ENCODE measurements at places on chromosomes 3 and 15. TPM values are rescaled to one million over a fixed set of nuclear protein-coding genes. Genes with fewer than 3 reads are reported as not detected.

Gene IMPG2
- 0.16 TPM for total RNA-seq

Gene PRTG
- 3.9 TPM for total RNA-seq

Gene RHCG
- under 0.01 TPM for total RNA-seq

Gene P2RY13
- not detected for total RNA-seq

Gene MME
- 13.9 TPM for total RNA-seq

Gene GPR176
- total RNA-seq, result 15.7 TPM

Gene DUOXA1
- total RNA-seq, result not detected

Gene CSPG4
- total RNA-seq, result 4.7 TPM

Gene PTH1R
- total RNA-seq, result 0.06 TPM

Gene DNAH12
- 0.16 TPM for total RNA-seq

Gene AADAC
- 0.32 TPM for total RNA-seq

Gene GXYLT2
- total RNA-seq, result under 0.01 TPM

Gene SLITRK3
- total RNA-seq, result not detected

Gene PATL2
- 0.16 TPM for total RNA-seq

Gene GOLGA6B
- total RNA-seq, result not detected

Gene FSIP1
- 0.16 TPM for total RNA-seq

Gene QRICH1
- 65.7 TPM for total RNA-seq

Gene MTMR10
- 52.6 TPM for total RNA-seq

Gene TTC21A
- total RNA-seq, result 1.3 TPM

Gene CCDC9B
- total RNA-seq, result 10.8 TPM

Gene EOMES
- total RNA-seq, result not detected

Gene SAXO2
- 0.06 TPM for total RNA-seq

Gene THAP10
- total RNA-seq, result 0.94 TPM

Gene SLC22A13
- total RNA-seq, result 0.16 TPM

Gene CCR8
- not detected for total RNA-seq

Gene ZNF385D
- total RNA-seq, result 3.2 TPM
